Mesothelial cell of epicardium (in vitro differentiated cells): ENCODE measurements at places on chromosomes 6 and 20.

- no peak for DNase-seq
Observed at GRCh38 chr6:136282906-136283305, 6.7 kb downstream of the BCLAF1 start.

- DNase-seq: no peak
Observed at GRCh38 chr6:14294270-14294951, 176.8 kb downstream of the CD83 start.

GRCh38 chr20:21134883-21135493 is 9.1 kb downstream of the KIZ start:
- no peak for DNase-seq

- DNase-seq: no peak
Observed at GRCh38 chr6:30814146-30815040, 69.9 kb upstream of the DDR1 start.

DNA sequence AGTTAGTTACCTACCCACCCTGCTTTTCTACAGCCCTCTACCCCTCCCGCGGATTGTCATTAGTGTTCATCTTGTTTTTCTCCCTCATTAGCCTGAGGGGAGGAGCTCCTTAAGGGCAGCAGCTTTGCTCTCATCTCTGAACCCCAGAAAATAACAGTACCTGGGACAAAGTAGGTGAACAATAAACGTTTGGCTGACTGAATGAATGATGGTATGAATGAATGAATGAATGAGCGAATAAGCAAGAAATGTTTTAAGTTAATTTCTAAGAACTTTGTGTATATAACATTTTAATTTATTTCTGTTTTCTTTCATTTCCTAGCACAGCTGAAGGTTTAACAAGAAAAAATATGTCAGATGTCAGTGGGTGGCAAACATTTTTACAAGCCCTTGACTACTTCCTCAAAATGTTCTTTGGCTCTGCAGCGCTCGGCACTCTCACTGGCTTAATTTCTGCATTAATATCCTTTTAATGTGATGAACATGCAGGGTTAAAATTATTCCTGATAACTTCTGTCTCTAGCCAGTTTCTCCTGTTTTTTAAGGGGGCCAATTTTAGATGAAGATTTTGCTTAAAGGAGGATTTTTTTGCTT is 50.1 kb downstream of the SLC9A8 start:
- DNase-seq: no peak

GRCh38 chr6:36186199-36186598 is 10.3 kb upstream of the BRPF3 start:
- DNase-seq: no peak

DNA sequence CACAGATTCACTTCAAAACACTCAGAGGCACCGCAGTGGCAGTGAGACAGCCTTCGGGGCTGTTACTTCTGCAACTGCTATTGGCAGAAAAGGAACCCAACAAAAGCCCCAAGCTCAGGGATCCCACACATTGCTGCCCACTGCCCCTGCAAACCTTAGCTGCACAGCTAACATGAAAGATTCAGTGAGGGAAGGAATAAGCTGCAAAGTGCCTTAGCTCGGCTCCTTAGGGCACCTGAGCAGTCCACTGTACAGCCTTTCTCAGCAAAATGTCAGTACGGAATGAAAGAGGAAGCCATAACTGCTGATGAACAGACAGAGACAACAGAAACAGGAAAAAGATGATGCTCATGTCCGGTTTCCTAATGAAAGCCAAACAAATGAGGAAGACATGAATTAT is 179.7 kb upstream of the SHLD1 start:
- DNase-seq: no peak

DNA sequence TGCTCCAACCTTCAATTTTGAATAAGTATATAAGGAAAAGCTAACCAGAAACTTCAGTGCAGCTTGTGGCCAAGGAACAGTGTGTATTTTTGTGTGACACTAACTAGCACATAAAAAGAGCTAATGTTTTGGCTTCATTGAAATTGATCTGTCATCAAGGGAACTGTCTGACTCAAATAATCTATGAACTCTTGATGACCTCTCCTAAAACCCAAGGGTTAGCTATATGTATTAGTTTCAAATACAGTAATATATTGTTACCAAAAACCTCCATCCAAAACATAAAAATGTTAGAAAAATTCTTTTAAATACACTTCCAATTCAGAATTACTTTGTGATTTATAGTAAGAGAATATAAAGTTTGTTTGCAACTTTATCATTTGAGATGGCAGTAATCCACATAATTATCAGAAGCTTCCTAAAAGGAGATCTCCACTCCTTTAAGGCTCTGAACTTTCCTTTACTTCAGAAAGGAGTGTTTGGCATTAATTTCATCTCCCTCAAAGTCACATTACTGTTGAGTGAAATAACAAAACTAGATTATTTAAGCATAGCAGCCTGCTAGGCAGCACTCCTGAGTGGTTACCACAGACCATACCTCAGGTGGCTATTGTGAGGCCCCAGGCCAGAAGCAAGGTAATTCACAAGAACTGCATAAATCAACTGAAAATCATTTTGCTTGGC is 46.3 kb upstream of the HSF2 start:
- DNase-seq: no peak

GRCh38 chr20:50421356-50422340 is 88.5 kb upstream of the PTPN1 start:
- no peak for DNase-seq

- no peak for DNase-seq
Observed at GRCh38 chr6:46993846-46994245, 48.3 kb downstream of the ADGRF1 start.

GRCh38 chr20:39504710-39505094 is 542.6 kb downstream of the DHX35 start:
- no peak for DNase-seq

DNA sequence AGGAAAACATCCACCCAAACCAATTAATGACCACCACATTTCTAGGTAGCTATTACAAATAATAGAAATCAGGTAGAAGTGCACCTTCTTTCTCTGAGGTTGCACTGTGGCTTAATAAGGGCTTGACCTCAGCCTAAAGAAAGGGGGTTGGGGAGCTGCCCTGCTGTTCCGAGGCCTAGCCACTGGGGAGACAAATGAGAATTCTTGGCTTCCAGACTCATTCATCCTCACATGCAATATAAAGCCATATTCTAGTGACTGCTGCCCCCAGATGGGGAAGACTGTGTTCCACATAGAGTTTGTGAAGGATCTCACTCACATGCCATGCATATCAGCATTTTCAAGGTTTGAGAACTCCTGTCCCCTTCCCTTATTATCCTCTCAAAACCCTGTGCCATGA is 22.9 kb downstream of the SAYSD1 start:
- DNase-seq: no peak

DNA sequence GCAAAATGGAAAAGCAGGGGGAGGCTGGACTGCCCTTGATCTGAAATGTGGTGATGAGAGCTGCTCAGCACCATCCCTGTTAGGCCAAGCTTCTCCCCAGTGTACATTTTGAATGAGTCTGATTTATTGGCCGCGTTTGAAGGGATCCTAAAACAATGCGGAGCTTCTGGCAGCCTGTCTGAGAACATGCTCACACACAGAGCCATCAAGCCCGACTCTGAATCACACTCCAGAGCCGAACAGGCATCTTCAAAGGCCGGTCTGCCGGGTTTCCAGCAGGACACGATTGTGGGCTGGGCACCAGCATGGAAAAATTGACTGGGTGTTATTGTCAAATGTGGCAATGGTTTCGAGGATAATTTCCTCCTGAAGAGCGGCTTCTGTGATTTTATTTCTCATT is 235.9 kb downstream of the TFAP2C start:
- DNase-seq: no peak

- DNase-seq: no peak
Observed at GRCh38 chr20:57417830-57418780, 26.9 kb downstream of the RBM38 start.

GRCh38 chr20:11274141-11274594 is 600.4 kb upstream of the JAG1 start:
- DNase-seq: no peak

DNA sequence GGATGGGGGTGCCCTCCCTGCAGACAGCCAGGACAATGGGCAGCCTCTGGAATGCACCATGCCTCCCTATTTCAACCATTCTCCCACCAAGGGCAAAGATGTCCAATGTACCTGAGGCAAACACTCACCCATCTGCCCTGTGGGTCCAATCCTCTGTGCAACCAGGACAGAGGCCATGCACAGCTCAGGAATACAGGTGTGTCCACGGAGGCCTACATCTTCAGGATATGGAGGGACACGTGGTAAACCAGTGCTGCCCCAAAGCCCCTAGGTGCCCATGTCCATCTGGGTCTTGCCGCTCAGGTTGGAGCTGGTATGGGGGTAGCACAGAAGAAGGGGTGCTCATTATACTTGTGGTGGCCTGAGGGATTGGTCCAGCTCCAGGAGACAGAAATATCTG is 20.4 kb upstream of the TAF8 start:
- no peak for DNase-seq

DNA sequence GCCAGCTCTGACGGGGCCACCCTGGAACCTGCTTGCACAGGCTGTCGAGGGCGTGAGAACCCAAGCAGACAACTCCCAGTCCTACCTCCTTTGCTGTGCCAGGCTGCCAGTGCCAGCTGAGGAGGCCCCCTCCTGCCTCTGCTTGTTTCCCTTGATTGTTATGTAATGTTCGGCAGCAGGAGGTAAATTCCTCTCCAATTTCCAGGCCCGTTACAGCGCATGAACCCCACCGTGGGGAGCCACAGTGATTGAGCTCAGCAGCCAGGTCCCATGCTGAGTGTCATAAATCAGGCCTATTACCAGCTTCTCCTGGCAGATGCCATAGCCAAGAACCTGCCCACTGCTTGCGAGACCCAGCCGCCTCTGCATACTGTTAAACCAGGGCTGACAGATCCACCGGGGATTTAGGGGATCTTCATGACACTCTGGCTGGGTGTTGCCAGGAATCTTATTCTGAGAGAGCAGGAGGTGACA is 320.5 kb downstream of the DHX35 start:
- DNase-seq: no peak

- DNase-seq: no peak
Observed at GRCh38 chr6:134434019-134434942, 116.4 kb upstream of the SGK1 start.

DNA sequence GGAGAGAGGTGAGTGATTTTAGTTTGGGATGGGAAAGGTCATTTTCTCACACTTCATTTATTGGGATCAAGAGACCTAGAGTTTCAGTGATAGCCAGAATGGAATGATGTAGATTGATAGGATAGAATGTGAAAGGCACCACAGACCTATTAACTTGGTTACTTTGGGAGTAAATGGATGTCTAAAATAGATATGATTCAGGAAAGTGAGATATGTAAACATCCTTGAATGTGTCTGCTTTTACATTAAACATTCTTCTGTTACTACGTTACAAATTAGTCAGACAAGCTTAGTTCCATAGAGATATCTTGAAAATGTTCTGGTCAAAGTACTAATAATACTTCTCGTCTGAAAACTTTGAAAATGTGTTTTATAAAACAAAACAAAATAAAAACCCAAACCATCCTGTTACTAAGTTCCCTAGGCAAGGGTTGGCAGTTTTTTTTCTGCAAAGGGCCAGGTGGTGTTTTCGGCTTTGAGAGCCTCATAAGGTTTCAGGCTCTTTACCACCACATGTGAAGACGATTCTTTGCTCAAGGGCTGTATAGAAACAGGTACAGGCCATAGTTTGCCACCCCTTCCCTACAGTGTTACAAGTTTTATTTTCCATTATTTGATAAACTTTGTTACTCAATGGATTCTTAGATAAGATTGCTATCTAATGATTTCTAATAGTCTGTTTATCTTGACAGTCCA is 3.4 kb downstream of the CYB5R4 start:
- DNase-seq: no peak

GRCh38 chr6:89268776-89269175 is 46.3 kb downstream of the GABRR2 start:
- no peak for DNase-seq

DNA sequence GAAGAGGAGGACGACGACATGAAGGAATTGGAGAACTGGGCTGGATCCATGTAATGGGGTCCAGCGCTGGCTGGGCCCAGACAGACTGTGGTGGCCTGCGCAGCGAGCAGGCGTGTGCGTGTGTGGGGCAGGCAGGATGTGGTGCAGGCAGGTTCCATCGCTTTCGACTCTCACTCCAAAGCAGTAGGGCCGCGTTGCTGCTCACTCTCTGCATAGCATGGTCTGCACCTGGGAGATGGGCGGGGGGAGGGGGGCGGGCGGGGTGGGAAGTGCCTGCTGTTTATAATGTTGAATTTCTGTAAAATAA is 42.3 kb downstream of the CHMP4B start:
- no peak for DNase-seq

- DNase-seq: no peak
Observed at GRCh38 chr6:150273457-150274309, 95.1 kb upstream of the IYD start.

DNA sequence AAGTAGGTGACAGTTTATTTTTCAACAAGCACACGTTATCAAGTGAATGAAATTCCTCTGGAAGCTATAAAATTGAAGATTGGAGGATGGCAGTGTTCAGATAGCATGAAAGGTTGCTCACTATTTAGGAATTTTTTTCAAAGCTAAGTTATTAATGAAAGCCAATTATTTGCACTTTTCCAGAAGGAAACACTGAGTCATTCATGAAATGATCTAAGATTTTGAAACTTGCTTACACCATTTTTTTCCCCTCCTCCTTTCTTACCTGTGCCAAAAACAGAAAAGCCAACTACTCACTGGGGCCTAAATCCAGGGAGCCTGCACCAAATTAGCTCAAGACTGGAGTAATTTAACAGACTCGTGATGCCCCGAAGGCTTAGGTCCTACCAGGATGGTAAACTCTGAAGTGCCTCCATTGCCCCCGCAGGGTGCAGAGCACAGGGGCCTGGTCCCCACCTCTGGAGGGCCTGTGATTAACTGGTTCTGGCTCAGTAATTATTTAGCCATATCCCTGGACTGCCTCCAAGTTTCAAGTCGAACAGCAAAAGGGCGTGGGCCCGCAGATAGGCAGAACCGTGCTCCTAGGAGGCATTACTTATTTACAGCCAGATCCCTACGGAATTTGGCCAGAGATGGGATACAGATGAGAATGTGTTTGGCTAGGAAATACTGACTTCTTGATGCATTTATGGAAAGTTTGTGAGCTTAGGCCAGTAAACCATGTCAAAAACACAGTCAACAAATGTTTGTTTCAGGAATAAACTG is 28.0 kb upstream of the ZNF217 start:
- no peak for DNase-seq

- DNase-seq: no peak
Observed at GRCh38 chr6:131597446-131597845, 24.4 kb downstream of the ARG1 start.

GRCh38 chr20:38152621-38153221 is 12.3 kb downstream of the TGM2 start:
- no peak for DNase-seq

- DNase-seq: no peak
Observed at GRCh38 chr6:8219352-8219943, 117.1 kb upstream of the EEF1E1 start.
